ENCODE measurements at places on chromosomes 7 and 10.

GRCh38 chr7:121504482-121504881, 108.4 kb upstream of the FAM3C start:
- peak; percentile 91 for DNase-seq

- peak; percentile 73 for DNase-seq
These were observed 2.2 kb upstream of the ANTXRL start for GRCh38 chr10:46284286-46285229.

DNA sequence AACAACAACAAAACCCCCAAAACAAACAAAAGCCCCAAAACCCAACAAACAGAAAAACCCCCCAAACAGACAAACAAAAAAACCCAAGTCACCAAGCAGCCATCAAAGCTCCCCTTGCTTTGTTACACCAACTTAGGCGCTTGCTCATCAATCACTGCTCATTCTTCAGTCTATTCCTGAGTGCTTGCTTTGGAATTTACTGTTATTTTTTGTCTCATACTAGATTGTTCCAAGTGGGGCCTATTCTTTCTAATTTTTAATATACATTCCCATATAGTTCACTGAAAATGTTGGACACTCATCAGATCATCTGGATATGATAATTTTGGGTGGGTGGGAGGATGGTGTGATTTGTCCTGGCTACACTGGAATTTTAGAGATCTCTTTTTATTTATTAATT, 126.0 kb upstream of the JCAD start:
- no peak for DNase-seq

- DNase-seq: no peak
These were observed 17.1 kb upstream of the DDX21 start for GRCh38 chr10:68938884-68939283.

DNA sequence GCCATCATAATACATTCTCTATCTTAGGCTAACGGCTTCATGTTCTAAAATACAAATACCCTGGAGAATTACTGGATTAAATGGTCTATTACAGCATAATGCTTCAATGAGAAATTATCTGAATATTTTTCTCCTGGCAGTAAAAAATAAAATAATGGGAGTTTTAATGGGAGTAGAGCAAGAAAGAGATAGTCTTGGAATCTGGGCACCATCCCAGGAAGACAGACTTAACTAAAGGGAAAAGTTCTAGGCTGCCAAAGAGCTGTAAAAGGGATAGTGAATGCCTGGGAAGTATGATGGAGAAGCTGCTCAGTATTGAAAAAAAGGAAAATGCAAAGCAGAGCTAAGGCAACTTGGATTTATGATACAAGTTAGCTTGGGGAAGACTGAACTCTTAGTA, 12.1 kb upstream of the SYPL1 start:
- DNase-seq: no peak

GRCh38 chr7:41446606-41447449, 256.1 kb downstream of the INHBA start:
- DNase-seq: peak; percentile 77

GRCh38 chr7:46515844-46516590, 594.9 kb upstream of the IGFBP3 start:
- DNase-seq: no peak

DNA sequence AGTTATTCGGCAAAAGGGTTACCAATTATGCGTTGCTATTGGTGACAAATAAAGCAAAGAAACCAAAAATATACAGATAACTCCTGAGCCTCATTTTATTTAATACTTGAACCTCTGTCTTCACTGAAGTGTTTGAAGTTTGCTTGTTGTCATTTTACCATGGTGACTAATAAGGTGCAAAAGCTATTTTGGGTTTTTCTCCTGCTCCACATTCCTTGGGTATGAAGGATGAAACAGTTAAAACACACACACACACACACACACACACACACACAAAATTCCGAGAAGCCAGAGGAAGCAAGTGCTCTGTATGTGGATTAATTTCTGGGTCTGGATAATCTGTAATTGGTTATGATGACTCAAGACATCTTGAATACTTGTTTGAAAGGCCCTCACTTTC, 246.5 kb downstream of the COBL start:
- peak; percentile 54 for DNase-seq

DNA sequence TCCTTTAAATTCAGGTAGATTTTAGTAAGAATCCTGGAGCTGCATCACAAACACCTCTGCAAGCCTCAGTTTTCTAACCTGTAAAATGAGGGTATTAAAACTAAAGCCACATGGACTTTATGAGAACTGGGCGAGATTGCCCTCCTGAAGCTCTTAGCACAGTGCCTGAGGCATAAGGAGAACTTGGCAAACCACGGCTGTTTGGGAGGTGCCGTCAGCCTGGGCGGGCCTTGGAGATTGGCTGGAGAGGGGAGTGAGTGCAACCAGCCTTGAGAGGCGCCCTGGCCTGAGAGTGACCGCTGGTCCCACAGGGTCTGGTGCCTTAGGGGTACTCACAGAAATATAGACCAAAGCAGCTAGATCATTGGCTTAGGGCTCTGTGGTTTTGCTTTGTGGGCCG, 5.4 kb upstream of the TNS3 start:
- no peak for DNase-seq

DNA sequence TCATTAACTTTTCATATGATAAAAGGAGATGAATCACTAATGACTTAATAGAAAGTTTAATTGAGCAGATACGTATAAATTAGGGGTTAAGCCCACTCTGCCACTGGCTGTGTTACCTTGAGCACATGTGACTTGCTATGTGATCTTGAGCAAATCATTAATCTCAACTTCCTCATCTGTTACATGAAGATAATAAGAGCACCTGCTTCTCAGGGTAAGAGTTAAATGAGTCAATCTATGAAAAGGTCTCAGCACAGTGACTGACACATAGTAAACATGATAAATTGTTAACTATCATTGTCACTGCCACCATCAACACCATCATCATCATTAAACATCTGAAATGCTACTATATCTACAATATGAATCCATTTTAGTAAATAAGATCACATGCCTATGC, 110.8 kb downstream of the TPK1 start:
- DNase-seq: no peak

Measured in fibroblast of skin of right quadriceps (primary cell).